ENCODE measurements at places on chromosomes 7 and 10.

GRCh38 chr10:71746344-71747037 is 26.8 kb downstream of the VSIR start:
- no peak for DNase-seq

GRCh38 chr10:4108693-4109092 is 323.7 kb upstream of the KLF6 start:
- DNase-seq: no peak

- DNase-seq: no peak
Observed at GRCh38 chr10:72796538-72796937, 97.0 kb upstream of the OIT3 start.

DNA sequence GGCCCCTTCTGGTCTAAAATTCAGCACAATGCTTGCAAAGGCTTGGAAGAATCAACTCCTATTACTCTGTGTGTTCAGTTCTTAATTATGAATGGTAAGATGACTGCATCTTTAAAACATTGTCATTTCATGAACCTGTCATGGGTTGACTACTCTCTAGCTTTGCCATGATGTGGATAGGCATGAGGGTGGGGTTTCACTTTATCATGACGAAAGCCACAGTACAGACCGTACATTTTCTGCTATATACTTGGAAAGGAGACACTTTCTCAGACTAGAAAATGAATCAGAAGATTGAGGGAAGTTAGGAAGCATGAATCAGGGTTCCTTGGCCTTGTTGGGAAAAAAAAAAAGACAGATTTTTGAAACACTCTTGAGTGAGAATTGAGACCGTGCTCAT is 19.7 kb upstream of the MSRB2 start:
- no peak for DNase-seq

DNA sequence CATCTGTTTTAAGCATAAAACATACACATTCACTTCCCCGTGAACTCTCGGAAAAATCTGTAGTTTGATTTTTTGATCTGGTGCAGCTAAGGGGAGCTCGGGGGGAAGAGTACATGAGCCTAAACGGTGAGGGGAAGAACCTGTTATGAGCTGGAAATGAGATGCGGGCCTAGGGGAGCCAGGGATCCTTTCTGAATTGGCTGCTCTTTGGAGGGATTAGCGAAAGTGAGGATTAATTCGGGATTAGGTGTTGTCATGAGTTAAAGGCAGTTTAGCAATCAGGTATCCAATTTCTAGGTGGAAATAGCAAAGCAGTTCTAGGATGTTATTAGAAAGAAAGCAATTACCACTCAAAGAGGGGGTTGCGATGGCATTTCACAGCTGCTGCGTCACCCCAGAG is 51.1 kb upstream of the ADARB2 start:
- no peak for DNase-seq

DNA sequence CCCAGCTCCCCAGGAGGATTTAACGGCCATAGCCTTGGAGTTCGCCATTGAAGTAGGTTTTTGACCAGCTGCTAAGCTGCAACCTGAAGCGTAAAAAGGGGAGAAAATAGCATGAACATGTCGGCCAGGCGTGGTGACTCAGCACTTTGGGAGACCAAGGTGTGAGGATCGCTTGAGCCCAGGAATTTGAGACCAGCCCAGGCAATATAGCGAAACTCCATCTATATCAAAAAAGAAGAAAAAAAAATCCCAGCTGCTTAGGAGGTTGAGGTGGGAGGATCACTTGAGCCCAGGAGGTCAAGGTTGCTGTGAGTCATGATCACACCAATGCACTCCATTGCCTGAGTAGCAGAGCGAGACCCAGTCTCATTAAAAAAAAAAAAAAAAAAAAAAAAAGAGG is 32.2 kb upstream of the MCU start:
- no peak for DNase-seq

- DNase-seq: no peak
Observed at GRCh38 chr7:128809363-128809762, 17.6 kb downstream of the CCDC136 start.

DNA sequence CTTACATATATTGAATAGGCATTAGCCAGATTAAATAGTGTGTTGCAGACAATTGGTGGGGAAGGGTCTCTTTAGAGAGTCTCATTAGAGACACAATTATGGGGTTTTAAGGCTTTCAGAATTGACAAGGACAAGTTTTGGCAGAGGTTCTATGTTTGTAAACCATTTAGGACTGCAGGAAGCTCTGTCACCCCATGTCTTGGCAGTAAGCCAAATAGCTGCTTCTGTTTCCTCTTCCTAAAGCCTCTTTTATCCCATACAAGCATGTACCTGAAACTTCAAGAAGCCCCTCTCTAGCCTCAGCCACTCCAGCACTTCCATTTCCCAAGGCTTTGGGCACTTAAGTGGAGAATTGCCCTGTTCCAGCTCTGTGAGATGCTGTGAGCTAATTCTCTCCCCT is 21.8 kb upstream of the LRRC4 start:
- DNase-seq: no peak

DNA sequence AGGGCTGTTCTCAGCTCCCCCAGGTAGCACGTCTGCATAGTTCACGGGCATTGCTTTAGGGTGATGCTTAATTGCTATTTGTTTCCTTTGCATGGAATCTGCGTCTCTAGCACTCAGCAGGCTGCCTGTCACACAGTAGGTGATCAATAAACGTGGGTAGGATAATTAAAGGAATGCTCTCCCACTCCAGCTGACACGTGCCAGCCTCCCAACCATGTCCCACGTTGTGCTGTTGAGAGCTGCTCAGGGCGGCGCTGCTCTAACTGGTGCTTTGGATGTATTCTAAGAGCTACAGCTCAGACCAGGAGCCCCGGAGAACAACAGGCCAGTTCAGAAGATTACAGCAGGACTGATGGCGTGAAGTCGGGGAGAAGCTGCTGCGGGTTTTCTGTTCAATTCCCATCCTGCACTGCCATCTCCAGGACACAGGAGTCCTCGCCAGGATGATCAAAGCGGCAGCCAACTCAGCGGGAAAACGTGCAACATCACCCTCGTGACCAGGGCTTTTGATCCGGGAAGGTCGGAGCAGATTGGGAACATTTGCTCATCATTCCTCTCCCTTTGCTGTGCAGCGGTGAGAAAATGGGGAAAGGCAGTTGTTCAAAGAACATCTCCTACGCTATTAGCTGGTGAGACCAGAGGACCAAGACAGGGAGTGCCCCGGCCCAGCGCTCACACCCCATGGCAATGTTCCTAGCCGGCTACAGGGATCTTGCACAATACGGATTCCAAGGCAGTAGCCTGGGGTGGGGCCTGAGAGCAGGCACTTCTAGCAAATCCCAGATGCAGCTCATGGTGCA is 50.5 kb upstream of the FOXK1 start:
- no peak for DNase-seq

GRCh38 chr7:92404170-92404614 is 43.1 kb upstream of the GATAD1 start:
- peak; percentile 12 for DNase-seq

GRCh38 chr10:26090762-26091161 is 125.8 kb upstream of the GAD2 start:
- no peak for DNase-seq

- no peak for DNase-seq
Observed at GRCh38 chr7:149558149-149558861, 60.7 kb upstream of the ZNF746 start.

- DNase-seq: no peak
Observed at GRCh38 chr10:70557876-70558275, 44.7 kb downstream of the PRF1 start.

DNA sequence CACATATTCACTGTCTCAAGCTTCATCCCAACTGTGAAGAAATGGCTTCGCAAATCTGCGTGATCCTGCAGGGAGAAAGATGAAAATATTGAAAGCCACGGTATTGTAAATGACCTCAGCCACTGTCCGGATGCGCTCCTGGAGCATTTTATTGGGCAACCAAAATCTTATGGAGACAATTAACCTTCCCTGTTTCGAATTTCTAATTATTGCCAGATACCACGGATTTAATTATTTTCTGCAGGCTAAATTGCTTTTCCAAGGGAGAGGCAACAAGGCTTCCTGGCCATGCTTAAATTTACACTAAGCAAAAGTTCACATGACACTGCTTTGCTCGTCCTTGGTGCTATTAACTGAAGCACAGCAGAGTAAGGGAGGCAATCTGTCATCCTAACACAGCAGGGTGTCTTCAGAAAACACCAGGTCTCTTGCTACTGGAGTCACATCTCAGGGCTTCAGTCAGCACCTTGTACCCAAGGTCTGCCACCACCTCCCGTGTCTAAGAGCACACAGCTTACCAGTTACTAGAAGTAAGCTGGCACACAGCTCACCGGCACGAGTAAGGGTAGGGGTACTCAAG is 162.2 kb downstream of the SFMBT2 start:
- no peak for DNase-seq

DNA sequence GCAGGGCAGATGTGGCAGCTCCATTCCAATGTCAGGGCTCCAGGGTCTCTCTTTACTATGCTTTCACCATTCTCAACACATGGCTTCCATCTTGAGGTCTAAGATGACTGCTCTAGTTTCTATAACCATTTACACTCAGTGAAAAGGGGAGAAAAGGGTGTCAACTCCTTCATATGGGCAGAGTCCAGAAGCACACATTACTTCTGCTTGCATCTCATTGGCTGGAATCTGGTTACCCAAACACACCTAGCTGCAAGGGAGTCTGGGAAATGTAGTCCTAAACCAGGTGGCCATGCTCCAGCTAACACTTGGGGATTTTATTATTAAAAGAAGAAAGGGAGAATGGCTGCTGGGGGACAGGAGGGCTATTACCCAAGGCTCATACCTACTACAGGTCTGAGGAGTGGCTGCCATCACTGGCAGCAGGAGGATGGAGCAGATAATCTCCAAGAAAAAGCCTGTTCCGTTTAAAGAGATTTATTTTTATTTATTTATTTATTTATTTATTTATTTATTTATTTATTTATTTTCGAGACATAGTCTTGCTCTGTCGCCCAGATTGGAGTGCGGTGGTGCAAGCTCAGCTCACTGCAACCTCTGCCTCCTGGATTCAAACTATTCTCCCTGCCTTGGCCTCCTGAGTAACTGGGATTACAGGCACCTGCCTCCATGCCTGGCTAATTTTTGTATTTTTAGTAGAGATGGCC is 29.1 kb upstream of the LBX1 start:
- DNase-seq: no peak

DNA sequence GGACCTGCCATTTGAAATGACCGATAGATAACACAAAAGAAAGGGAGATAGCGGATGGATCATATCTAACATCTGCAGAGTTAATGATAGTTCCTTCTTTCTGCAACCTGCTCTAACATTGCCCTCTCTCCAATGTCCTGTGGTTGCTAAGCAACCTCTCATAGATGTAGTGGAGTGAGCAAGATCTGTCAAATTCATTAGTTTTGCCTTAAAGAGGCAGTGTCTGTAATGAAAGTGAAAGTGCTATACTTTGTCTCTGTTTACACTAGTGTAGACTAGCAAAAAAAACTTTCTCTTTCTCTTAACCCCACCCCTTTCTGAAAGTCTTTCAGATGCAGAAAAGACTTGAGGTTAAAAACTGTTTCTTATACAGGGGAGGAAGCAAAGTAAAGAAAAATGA is 1196.9 kb downstream of the SORCS3 start:
- DNase-seq: no peak

- no peak for DNase-seq
Observed at GRCh38 chr10:130758529-130758928, 553.0 kb downstream of the TCERG1L start.

DNA sequence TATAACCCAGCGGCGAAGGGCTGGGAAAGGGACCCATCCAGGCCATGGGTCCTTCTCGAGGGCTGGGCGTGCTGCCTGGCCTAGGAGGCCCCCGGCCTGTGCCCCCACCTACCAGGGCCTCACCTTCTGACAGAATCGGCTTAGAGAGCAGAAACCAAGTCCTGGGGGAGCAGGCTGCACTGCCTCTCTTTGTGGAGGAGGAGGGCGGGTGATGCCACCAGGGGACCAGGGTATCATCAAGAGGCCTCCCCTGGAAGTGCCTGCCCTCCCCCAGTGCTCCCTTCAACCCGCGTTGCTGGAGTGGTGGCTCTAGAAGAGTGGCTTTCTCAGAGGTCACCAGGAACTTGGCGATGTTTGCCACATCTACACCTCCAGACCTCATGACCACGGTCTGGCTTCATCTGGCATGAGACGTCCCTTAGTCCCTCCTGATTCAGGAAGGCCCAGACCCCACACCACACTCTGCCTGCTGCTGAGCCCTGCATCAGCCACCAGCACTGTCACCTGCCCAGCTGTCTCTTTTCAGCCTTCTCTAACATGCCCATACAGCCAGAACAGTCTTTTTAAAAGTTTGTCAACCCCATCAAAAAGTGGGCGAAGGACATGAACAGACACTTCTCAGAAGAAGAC is 31.9 kb downstream of the FKBP6 start:
- DNase-seq: no peak

DNA sequence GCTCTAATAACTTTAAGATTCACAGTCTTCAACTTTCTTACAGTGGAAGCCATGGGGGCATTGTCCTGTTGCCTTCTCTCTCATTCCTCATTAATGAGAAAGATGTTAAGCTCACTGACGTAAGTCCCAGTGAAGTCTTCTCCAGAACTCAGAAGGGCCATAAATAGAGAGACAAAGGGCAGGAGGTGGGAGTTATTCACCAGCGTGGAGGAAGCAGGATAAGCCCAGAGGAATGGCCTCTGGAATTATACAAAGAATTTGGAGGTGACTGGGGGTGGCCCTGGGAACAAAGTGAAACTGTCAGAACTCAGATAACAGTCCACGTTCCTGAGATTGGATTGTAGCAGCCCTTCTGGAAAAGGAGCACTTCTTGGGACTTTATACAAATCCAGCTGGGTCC is 52.4 kb downstream of the SORBS1 start:
- DNase-seq: no peak

DNA sequence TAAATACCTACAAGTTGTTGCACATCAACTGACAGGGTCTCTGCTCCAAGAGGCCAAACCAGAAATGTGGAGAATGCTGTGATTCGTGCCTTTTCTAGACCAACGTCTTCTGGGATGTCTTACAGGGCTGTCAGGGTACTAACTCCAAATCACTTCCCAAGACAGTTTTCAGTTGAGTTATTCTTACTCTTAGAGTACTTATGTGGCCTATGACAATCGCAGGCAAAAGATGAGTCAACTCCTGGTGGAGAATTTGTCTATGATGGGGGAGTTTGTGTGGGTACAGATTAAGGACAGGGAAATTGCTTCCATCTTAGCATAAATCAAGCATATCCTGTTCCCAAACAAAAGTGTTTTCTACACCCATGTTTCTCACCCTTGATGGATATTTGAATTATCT is 734.8 kb downstream of the TNS3 start:
- no peak for DNase-seq

- no peak for DNase-seq
Observed at GRCh38 chr7:101097561-101097960, 12.3 kb downstream of the TRIM56 start.

GRCh38 chr10:123965973-123966895 is 74.6 kb upstream of the CPXM2 start:
- no peak for DNase-seq

- no peak for DNase-seq
Observed at GRCh38 chr7:93046641-93047040, 71.1 kb downstream of the SAMD9 start.

- DNase-seq: no peak
Observed at GRCh38 chr10:112775892-112776674, 174.0 kb upstream of the TCF7L2 start.

Measured in activated CD8-positive, alpha-beta memory T cell treated with anti-CD3 and anti-CD28 coated beads for 4 hours (primary cell).